ENCODE measurements at places on chromosomes 2 and 18.

GRCh38 chr2:10880586-10881321 is 31.0 kb upstream of the KCNF1 start:
- no peak for DNase-seq

DNA sequence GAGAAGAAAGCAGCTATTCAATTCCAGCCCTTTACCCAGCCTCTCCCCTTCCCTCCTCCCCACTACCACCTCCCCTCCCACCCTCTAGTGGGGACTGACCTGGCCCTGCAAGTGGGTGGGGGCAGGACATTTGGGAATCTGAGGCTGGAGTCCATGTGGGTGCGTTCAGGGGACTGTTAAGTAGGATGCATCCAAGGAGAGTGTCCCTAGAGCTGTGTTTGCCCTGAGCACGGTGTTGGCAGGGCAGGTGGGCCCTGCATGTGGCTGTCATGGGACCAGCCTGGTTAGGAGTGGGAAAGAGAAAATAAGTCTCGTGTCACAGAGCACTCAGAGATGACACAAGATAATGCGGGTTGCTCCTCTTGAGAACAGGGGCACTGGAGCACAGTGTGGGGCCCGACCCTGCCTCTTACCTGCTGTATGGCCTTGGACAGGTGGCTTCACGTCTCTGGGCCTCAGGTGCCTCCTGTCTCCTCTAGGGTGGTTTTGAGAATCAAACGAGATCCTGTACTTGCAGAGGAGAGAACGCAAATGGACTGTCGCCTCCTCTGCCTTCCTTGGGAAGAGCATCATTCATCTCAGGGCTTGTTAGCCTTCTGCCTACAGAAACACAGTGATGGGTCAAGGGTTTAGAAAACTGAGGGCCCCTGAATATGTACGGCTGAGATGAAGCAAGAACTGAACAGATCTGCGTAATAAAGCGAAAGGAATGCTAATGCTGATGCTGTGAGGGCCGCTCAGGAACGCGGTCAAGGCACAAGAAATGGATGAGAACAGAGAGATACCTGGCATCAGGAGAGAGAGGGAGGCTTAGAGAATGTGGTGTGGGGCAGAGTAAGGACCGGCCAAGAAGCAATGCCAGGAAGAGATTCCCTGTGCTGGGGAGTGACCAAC is 187.7 kb upstream of the HAAO start:
- DNase-seq = no peak

DNA sequence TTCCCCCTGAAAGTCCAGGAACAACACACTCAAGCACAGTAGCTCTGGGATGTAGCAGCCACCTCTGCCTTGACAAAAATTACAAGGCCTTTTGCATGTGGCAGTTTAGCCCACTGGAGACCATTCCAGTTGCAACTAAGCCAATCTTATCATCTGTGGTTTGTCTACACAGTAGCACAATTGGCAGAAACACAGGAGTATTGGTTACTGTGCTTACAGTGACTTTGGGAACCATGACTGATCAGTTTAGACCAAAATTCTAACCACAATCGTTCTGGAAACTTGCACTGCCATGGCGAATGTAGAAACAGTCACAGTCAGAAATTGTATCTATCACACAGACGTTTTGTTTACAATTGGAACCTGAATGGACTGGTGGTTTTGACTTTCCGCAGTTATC is 403.7 kb upstream of the MEIS1 start:
- no peak for DNase-seq

GRCh38 chr2:96537066-96537733 is 648 bp downstream of the ARID5A start:
- no peak for DNase-seq

DNA sequence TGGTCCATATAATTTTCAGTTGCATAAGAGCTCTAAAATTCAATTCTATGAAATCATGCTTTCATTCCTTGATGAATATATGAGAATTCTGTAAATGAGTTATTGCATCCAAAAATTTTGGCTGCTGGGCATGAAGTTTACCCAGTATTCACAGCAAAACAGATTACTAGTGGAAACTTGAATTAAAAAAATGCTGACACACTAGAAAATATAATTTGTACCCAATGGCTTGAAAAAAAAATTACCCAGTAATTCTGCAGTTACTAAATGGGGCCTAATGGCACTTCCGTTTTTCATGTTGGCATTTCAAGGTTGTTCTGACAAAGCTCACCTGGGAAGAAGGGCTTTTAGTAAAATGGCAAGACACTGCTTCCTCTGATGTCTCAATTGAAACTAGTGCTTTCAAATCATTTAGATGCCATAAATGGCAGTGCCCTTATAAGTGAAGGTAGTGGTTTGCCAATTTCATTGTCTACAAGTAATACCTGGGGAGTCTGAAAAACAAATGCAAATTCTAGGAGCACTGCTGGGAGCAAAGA is 343.6 kb downstream of the TDRD15 start:
- DNase-seq = no peak

- DNase-seq = no peak
These were observed 8.2 kb downstream of the SMARCAL1 start for GRCh38 chr2:216420367-216421101.

GRCh38 chr2:162607915-162608314 is 230.7 kb downstream of the KCNH7 start:
- no peak for DNase-seq

DNA sequence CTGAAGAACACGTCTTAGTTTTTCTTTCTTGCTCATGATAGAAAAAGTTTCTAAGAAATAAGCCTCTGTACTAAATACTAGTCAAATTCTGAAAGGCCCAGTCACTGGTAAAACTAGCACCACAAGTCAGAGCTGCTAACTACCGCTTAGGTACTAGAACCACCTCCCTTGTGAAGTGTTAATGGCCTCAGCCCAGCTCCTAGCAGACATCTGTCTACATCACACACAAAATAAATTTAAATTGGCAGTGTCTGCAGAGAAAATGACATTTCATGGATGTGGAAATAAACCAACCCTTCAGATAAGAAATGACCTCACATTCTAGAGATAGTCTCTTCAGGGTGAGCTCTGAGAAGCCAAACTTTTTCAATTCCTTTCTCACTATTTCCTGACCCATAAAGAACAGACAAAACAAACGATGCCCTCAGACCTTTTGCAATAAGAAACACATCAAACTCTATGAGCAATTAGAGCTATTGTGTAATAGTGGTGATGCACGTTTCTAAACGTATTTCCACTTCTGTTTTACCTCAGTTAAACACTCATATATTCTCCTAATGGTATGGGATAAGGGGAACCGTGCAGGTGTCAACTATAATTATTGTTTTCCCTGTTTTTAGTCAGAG is 70.3 kb upstream of the DSG1 start:
- no peak for DNase-seq

DNA sequence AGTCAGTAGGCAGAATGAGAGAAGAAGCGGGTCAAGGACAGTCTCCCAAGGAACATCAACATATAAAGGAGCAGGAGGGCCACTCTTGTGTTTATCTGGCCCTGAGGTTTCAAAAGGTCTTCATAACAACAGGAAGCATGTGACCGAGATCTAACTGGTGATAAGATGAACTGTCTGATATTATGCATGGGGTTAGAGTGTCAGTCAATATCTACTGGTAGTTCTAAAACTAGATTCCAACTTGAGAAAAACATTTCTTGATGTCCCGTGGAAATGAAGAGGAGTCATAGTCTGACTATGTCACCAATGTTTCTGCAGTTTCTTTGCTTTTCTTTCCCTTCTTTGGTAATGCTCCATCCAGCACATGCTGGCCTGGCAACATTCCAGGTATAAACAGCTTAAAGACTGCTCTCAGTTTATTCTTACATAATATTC is 77.5 kb upstream of the ITPRID2 start:
- DNase-seq = no peak

- no peak for DNase-seq
These were observed 17.6 kb downstream of the TTC32 start for GRCh38 chr2:19883971-19884720.

DNA sequence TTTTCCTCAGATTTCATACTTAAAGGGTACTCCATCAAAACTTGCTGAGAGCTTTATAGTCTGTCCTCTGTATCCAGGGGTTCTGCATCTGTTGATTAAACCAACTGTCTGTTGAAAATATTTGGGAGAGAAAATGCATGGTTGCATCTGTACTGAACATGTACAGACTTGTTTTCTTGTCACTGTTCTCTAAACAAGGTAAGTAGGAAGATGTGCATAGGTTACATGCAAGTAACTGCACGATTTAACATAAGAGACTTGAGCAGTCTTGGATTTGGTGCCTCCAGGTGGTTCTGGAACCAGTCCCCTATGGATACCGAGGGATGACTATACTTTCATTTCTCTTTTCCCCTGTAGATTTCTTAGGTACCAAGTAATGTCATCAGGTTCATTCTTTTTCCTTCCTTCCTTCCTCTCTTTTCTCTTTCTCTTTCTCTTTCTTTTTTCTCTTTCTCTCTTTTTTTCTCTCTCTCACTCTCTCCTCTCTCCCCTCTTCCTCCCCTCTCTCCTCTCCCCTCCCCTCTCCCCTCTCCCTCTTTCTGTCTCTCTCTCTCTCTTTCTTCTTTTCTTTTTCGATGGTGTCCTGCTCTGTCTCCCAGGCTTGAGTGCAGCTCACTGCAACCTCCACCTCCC is 23.2 kb downstream of the ADNP2 start:
- DNase-seq = no peak

GRCh38 chr2:241317391-241317790 is 1.7 kb downstream of the SEPTIN2 start:
- DNase-seq = no peak

GRCh38 chr2:185860321-185860720 is 121.7 kb downstream of the FSIP2 start:
- DNase-seq = no peak

DNA sequence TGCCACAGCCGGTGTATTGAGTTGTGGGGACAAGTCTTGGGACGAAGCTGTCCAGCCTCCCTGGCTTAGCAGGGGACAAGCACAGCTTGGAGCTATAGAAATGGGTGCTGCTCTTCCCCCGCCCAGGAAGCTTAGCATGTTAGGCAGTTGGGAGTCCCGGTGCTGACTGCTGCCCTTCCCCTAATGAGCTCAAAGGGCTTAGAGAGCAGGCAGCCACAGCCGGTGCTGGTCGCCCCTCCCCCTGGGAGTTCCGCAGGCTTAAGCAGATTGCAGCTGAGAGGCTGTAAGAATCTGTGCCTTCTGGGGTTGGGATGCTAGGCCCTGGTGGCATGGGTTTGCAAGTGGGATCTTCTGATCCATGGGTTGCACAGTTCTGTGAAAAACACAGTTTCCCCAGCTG is 237.3 kb downstream of the DCDC2C start:
- DNase-seq = no peak

DNA sequence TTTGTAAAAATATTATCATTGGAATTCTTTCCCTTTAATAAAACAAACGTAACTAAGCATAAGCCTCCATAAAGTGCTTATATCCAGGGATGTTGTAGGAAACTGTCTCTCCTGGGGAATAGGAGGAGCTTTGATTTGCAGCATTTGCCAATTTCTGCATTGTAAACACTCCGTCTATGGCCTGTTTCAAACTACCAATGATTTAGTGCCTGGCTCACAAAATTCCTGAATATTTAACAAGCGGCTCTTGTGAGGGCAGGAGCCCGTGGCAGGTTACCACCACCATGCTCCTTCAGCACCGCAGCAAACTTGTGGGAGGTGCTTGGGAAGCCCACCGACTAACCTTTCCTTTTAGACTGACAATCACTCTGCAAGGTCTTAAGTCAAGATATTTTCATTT is 520.3 kb downstream of the SOX11 start:
- DNase-seq = no peak

DNA sequence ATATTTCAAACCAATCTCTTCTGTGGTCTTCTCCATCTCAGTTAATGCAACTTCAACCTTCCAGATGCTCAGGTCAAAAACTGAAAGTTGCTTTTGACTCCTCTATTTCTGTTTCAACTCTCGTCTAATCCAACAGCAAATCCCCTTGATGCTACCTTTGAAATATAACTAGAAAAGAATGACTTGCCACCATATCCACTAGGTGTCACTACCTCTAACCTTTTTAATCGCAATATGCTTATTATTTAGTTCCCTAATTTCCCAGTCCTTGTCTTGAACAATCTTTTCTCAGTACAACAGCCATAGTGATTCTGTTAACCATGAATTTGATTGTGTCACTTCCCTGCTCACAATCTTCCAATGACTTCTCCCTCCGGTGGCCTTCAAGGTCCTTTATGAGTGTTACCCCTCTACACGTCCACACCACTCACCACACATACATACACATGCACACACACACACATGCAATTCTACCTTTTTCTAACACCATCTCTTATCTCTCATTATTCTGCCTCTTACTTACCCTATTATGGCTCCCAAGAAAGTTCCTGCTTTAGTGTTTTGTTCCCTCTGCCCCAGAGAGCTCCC is 245.5 kb upstream of the KCNJ3 start:
- DNase-seq = no peak

DNA sequence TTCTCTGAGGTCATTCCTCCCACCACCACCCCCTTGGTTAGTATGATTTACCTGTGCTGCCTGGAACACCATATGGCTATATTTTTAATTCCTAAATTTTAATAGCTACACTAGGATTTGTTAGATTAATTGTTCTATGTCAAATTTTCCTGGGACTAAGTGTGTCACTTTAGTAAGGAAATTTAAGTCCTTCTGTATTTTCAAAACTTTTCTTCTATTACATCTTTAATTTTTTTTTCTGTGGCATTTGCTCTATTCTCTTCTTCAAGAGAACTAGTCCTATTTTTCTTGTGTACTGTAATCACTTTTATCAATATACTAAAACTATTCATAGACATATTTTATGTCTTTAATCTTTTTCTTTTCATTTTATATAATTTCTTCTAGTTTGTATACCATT is 456.9 kb downstream of the ARHGAP15 start:
- DNase-seq = no peak

DNA sequence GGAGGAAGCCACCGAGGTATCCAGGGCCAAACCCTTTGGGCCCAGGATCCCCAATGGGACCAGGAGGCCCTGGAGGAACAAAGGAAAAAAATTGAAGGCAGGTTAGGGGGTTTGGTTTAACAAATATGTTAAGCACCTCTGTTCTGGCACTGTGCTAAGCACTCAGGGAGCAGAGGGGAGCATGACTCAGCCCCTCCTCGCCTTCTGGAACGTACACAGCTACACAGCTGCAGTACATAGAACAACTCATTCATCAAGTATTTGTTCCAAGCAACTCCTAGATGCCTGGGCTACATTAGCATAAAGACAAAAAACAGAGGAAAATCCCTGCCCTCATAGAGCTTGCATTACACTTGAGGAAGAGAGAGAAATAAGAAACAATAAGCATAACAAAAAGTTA is 153.6 kb downstream of the COL4A4 start:
- no peak for DNase-seq

DNA sequence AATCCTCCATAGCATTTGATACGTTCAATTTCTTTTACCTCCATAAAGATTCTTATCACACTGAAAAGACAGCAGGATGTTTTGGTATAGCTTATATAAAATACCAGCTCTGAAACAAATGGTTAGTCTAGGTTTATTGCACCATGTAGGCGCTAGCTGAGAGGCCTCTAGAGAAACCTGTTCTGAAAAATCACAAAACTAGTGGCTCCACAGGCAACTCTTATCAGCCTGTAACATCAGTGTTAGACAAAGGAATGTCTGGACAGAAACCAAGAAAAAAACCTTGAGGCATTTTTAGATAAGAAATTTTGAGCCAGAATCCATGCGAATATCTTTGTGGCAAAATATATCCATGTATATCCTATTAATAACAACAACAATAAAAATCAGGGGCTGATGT is 440.4 kb upstream of the MAP2 start:
- DNase-seq = no peak

Data from NCI-H1048 (cell line).